ENCODE measurements at places on chromosomes 1 and 21.

DNA sequence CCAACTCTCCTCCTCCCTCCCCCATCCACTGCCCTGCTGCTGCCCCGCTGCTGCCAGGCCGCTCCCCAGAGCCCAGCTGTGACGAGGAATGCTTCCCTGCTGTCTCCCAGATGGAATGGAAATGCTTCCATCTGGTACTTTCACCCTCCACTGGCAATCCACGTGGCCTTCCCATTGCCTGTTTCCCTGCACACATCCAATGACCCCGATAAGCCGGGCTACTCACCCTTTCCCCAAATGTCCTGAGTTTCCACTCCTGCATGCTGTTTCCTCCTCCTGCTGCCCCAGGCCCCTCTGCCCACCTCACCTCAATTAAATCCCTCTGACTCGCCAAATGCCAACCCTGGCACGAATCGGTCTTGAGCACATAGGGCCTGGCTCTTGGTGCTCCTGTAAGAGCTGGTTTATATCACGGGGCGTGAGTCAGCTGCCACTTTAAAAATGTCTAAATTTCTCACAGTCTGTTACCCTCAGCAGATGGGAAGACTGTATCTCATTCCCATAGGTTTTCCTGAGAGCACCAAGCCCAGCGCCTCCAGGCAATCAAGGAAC, 36.4 kb downstream of the MRAP start:
- DNase-seq, result no peak

DNA sequence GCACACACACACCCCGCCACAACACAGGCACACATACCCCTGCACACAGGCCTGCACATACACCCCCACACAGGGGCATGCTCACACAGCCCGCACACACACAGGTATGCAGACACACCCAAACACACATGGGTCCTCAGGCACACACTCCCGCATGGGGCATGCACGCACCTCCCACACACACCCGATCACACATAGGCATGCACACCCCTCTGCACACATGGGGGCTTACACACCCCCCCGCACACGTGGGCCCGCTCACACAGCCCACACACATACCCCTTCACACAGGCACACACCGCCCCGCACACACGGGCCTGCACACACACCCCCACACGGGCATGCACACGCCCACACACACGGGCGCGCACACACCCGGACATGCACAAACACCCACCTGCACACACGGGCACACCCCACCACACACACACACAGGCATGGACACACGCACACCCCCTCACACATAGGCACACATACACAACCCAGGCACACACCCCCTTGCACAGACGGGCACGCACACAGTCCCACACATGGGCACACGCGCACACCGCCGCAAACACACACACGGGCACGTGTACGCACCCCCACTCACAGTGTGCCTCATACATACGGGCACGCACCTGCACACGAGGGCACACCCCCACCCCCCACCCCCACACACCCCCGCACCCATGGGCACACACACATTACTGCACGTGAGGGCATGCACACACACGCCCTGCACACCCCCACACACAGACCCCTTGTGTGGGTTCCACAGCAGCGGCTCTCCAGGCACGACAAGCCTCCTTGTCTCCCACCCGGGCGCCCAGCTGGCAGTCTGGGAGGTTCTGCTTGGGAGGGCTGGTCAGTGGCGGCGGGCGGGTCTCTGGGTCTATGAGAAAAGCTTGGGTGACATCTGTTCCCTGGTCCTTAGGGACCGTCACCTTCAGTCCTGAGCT, 8.3 kb downstream of the ATAD3B start:
- DNase-seq, result no peak

GRCh38 chr1:100643471-100644196, 75.9 kb upstream of the VCAM1 start:
- no peak for DNase-seq

GRCh38 chr1:173663159-173663558, 6.5 kb downstream of the ANKRD45 start:
- DNase-seq, result no peak

DNA sequence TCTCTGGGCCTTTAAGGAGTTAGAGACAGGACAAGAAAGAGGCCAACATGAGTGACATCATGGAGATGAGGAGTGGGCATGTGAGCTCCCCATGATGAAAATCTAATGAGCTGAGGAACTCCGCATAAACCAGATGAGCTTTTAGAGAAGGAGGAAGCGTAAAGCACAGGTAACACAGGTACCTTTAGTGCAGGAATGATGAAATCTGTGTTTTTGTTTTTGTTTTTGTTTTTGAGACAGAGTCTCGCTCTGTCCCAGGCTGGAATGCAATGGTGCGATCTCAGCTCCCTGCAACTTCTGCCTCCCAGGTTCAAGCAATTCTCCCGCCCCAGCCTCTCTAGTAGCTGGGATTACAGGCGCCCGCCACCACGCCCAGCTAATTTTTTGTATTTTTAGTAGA, 12.7 kb upstream of the FAM89A start:
- DNase-seq, result no peak

GRCh38 chr1:197415221-197415620, 147.2 kb downstream of the CRB1 start:
- no peak for DNase-seq

DNA sequence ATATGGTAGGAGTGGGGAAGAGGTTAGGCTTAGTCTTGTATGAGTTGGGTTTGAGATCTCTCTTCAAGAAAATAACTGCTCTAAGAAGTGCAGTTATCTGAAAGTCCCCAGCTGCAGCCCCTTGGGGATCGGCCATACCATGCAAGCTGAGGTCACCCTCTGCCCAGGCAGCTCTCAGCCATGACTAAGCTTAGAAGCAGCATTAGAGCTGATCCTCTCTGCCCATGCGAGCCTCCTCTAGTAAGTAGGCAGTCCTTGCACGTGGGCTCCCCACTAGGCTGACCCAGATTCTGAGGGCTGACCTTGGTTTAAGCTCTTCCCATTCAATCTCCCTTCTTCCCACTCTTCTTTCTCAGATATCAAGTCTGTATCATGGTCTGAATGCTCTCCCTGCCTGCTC, 121.0 kb upstream of the UBE2U start:
- no peak for DNase-seq

GRCh38 chr1:23224739-23225648, 7.7 kb upstream of the HTR1D start:
- peak; percentile 7 for DNase-seq

DNA sequence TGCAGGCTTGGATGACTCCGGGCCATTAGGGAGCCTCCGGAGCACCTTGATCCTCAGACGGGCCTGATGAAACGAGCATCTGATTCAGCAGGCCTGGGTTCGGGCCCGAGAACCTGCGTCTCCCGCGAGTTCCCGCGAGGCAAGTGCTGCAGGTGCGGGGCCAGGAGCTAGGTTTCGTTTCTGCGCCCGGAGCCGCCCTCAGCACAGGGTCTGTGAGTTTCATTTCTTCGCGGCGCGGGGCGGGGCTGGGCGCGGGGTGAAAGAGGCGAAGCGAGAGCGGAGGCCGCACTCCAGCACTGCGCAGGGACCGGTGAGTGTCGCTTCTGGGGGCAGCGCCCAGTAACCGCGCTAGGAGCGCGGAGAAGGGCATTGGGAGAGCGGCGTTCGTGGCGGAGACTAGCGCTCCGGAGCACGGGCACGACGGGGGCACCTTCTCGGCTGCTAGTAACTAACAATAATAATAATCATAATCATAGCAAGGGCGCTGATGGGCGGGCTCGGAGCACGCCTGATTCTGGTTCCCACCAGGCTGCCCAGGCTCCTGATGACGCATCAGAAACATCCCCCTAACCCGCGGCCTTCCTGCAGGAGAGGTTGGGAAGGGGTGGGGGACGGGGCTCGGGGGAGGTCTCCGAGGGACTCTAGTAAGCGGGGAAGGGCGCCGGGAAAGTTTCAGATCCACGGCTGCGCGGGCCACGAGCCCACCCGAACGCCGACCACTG, at the start of gene MX1:
Gene MX1, plus strand, starts transcription at position 286 of the 722 bp plus-strand sequence. CDS start 5,832 bp downstream, outside the sequence.
- DNase-seq, result no peak

DNA sequence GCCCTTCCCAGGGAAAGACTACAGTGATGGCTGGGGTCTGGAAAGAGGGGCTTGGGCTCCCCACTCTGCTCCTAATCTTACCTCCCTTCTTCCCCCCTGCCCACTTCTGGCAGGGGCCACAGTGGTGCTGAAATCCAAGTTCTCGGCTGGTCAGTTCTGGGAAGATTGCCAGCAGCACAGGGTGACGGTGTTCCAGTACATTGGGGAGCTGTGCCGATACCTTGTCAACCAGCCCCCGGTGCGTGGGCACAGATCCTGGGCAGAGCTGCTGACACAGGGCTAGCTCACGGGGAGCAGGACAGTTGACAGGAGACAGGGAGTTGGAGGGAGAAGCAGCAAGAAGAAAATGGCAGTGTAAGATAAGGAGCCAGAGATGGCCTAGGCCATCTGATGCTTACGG, 2.4 kb downstream of the SLC27A3 start:
- DNase-seq, result no peak

DNA sequence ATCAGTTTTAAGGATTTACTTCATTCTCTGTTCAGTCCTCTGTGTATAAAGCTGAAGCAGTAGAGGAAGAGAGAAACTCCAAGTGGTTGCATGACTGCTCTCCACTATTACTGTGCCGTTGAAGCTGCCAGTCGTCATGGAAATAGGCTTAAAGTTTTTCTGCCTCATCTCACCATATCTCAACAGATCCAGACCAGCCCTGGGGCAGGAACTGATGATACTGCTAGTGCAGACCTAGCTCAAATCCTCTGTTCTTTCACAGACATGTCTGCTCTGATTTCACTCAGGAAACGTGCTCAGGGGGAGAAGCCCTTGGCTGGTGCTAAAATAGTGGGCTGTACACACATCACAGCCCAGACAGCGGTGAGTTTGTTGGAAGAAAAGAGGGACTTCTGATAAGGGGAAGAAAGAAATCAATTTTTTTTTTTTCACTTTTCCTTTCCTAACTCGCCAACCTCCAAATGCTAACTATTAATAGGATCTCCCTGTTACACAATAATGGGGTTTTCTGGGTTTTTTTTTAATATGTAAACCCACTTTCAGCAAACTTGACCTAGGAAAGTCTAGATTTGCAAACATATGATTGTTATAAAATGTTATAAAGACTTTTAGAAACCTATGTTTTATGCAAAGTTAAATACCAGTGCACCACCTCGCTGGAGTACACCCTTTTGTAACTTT, 22.2 kb upstream of the STRIP1 start:
- DNase-seq, result no peak

DNA sequence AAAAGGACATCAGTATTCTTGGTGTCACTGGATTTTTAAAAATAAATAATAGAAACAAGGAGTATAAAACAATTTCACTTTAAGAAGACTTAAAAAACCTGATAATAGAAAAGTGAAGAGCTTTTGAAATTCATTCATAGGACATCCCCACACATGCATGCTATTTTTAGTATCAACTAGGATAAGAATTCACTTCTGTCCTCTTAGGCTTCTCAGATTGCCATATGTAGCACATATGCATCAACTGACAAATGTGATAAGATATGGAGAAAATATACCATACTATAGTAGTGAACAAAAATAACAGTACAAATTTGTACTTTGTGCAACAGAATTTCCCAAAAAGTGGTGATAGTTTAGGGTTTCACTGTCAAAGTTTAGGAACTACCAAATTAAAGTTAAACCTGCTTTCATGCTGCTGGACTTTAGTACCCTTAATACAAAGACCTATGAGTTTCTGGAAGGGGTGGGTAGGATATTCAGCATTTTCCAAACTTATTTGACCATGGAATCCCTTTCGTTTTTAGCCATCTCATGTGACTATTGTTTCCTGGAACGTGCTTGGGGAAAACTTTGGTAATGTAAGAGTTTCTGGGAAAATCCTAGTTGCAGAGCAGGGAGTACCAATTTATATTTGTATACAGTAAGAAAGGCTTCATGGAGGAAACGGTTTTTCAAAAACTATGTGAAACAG, 19.8 kb downstream of the RPRD2 start:
- no peak for DNase-seq

DNA sequence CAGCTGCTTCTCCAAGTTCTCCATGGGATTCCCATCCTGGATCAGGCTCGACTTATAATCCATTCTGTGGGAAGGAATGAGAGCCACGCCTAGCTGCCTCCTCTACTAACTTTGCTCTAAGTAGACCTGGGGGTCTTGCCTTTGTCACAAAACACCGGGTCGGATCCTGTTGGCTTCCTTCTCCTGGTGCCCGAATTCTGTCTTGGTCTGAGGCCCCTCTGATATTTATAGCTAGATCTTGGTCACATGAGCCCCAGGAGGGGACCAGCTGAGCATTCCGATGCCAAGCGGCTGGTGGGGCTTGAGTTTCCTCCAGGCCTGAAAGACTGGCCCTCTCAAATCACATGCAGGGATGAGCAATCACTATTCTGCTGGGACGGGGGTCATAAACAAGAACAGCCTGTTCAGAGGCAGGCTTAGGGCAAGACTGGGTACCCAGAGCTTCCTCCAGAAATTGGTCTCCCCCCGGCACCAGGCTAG, at the start of gene TRIM63:
Gene TRIM63, minus strand, starts transcription at position 199 of the 480 bp plus-strand sequence. Its CDS starts 136 bp downstream, at position 63.
- no peak for DNase-seq

DNA sequence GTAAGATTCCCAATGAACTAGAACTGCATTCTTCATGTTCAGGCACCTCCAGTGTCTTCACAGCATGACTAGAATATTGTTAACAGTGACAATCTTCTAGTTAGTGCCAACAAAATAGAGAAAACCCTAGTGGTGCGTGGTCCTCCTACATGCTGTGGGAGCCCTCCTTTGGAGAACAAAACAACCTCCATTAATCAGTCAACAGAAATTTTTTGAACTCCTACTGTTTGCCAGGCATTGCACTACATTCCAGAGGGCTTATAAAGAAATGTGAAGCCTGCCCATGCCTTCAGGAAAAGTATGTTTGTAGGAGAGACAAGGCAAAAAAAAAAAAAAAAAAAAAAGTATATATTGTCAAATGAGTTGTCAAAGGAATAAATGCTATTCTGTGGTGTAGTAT, 252.7 kb downstream of the LRRC40 start:
- no peak for DNase-seq

GRCh38 chr1:107548276-107548675, 407.4 kb downstream of the NTNG1 start:
- no peak for DNase-seq

GRCh38 chr1:72643142-72643541, 360.8 kb upstream of the NEGR1 start:
- no peak for DNase-seq

- no peak for DNase-seq
Observed at GRCh38 chr1:12617511-12617900, 504 bp downstream of the DHRS3 start.

DNA sequence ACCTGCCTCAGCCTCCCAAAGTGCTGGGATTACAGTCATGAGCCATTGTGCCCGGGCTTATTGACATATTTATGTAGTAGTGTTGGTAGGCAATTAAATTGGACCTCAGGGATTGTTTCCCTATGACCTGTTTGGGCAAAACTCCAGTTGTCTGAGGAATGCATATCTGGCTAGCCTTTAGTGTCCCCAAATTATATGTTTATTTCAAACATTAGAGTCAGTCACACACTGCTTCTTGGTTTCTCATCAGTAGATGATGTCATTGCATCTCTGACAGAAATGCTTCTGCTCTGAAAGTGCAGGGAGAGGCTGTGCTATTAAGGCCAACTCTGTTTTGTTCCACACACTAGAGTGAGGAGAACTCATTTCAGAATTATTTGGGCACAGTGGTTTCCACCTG, 12.5 kb downstream of the PIP5K1A start:
- no peak for DNase-seq

GRCh38 chr1:199529324-199529723, 498.2 kb upstream of the NR5A2 start:
- no peak for DNase-seq
